NCI-H774 (cell line): ENCODE measurements at places on chromosomes 2 and 18.

GRCh38 chr2:98761267-98761781 lies 30.4 kb upstream of the MGAT4A start:
- DNase-seq, result no peak

GRCh38 chr18:57744211-57744694 lies 58.9 kb downstream of the ATP8B1 start:
- DNase-seq, result peak; percentile 40

GRCh38 chr18:53772293-53772692 lies 452.2 kb downstream of the MBD2 start:
- DNase-seq, result no peak

DNA sequence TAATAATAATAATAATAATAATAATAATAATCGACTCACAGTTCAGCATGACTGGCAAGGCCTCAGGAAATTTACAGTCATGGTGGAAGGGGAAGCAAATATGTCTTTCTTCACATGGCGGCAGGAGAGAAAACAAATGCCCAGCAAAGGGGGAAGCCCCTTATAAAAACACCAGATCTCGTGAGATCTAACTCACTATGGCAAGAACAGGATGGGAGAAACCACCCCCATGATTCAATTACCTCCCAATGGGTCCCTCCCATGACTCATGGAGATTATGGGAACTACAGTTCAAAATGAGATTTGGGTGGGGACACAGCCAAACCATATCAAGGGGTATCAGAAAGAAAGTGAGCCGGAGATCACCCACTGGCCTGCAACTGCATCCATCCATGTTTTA lies 40.5 kb upstream of the PAPOLG start:
- no peak for DNase-seq

DNA sequence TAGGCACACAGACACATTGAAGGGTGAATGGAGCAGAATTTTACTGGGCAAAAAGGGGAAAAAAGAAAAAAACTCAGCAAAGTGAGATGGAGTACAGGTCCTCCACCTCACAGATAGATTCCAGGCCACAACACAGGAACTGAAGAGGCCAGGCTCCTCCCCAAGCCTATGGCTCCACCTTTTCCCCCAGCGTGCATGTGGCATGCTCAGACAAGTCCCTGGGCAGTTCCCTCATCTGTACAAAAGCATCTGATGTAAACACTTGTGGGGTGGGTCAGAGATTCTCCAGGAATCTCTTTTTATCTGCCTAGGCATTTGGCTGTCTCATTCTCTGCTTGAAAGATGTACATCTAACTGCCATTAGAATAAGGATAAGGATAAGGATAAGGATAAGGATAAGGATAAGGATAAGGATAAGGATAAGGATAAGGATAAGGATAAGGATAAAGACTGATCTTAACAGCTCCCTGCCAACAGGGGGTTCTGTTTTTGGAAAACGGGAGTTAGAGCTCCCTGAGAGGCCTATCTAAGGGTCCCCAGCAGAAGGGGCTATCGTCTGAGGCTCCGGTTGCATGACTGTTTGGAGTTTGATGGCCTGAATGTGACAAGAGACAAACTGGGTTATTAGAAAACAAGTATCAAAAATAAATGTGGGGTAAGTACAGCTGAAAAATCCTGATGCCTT lies 17.2 kb upstream of the ASXL3 start:
- no peak for DNase-seq

- no peak for DNase-seq
Measured at GRCh38 chr2:201621293-201621999, 21.9 kb downstream of the TMEM237 start.

- no peak for DNase-seq
Measured at GRCh38 chr2:13923823-13924222, 708.7 kb upstream of the LRATD1 start.

GRCh38 chr2:237760506-237761502 lies 37.8 kb upstream of the RBM44 start:
- no peak for DNase-seq

GRCh38 chr2:122639176-122639575 lies 883.7 kb downstream of the TSN start:
- DNase-seq, result no peak

- DNase-seq, result no peak
Measured at GRCh38 chr18:29028560-29028959, 851.6 kb upstream of the CDH2 start.

DNA sequence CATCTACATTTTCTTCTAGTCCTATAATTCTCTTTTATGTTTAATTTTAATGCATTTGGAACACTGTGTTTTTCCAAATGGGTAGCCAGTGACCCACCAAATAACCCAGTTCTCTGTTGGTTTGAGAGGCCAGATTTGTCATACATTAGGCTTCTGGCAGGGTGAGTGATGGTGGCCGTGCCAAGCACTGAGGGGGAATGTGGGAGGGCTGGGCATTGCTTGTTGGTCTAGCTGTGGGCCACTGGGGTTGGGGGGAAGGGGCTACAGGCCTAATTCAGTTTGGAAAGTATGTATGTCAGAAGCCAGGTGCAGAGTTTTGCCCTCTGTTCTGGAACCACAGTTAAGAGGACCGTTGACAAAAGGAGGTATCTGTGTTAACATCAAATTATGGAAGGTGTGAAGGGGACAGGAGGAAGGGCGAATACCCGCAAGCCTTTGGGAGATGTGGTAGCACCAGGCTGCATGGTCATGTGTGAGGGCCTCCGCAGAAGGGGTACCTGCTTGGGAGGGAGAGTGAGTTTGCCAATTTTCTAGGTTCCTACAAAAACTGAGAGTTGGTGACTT lies 38.1 kb upstream of the SCLY start:
- DNase-seq, result no peak

DNA sequence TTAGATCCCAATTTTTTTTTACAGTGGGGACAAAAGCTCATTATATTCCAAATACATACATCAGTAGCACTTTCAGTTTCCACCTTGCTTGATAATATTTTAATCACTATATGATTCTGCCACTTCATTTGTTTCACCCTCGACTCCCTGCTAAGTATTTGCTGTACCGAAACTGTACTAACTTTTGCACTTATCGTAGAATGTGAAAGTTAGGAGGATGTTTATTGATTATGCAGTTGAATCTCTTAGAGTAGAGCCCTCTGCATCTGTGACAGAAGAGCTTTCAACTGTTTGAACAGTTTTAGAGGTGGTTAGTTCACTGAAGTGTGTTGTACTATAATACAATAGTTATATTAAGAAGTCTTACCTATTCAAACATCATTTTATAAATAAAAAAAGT lies 20.8 kb downstream of the NCOA1 start:
- no peak for DNase-seq

DNA sequence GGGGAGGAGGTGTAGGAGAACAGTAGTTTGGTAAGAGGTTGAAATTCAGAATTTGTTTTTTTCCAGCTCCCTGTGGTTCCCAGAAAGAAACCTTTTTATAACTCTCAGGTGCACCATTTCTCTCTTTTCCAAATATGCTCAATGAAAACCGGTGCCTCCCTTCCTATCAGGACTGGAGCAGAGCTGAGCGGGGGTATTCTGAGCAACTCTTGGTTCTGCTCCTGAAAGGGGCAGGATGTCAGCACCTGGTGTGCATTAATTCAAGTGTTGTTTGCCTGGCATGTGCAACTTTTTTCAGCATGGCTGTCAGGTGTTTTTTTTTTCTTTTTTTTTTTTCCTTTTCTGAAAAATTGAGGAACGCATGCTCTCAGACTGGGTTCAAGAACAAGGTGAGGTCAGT lies 74.1 kb downstream of the MAPK4 start:
- no peak for DNase-seq

GRCh38 chr2:23705771-23706612 lies 220.9 kb downstream of the ATAD2B start:
- DNase-seq, result no peak

DNA sequence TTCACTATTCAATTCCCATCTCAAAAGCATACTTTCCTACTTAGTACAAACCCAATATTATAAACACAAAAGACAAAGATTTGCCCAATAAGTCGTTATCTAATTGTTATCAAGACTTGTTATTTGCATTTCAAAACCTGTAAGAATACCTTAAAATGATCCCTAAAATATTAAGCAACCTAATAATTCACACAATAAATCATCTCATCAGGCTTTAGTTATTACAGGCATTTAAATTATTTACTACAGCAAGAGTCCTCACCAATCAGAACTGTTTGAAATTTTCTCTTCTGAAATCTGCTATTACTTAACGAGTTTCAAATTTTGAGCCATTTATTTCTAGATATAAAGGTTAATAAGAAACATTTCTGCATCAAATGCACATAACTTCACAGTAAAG lies 1.6 kb downstream of the CCDC88A start:
- no peak for DNase-seq

DNA sequence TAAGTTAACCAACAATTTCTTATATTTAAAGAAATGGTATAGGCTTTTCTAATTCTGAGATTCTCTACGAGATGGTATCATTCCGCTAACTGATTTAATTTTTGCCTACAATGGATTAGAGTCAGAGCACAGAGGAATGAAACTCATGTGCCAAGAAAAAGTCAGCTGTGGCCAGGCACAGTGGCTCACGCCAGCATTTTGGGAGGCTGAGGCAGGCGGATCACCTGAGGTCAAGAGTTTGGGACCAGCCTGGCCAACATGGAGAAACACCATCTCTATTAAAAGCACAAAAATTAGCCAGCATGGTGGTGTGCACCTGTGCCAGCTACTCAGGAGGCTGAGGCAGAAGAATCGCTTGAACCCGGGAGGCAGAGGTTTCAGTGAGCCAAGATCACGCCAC lies 17.0 kb upstream of the TTN start:
- no peak for DNase-seq

GRCh38 chr2:229050133-229050532 lies 221.0 kb downstream of the PID1 start:
- DNase-seq, result no peak

DNA sequence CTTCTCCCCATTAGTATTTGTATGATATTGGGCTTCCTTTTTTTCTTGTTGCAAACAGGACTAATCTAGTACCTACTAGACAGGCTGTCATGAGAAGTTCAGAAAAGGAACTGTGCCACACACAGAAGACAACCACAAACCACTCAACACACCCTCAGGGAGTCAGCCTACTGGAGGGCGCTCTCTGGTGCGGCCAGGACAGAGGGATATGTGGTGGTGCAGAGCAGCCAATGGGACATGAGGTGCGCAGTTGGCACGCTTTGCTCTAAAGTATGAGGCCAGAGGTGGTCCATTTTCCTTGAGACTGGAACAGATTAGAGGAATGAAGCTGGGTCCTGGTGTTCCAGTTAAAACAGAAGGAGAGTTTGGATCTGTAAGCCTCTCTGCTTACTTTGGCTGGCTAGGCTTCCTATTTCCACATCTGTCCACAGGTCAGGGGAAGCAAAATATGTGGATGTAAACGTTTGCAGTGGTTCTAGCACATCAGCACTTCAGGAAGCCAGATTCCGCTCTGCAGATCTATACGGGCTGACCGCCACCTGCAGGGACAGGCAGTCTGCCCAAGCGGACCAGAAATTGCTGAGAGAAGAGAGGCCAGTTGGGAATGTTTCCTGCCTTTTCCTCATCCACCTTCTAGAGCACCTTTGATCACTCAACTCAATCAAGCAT lies 114.1 kb downstream of the GFPT1 start:
- no peak for DNase-seq

- no peak for DNase-seq
Measured at GRCh38 chr2:204177251-204177976, 240.9 kb downstream of the ICOS start.

DNA sequence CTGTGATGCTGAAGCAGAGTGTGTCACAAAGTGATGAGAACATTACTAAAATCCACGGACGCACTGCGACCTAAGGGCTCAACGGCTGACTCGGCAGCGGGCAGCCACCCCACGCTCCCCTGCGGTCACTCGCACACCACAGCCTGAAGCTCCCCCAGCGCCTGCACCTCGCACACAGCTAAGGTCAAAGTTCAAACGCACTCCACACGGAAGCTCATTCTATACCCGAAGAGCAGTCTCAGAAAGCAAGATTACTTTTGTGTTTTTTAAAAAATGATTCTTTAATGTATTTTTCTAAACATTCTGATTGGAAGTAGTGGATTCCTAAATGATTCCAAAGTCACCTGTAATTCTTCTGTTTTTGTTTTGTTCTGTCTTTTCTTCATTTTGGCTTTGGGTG lies 21.7 kb downstream of the ASPRV1 start:
- DNase-seq, result no peak

DNA sequence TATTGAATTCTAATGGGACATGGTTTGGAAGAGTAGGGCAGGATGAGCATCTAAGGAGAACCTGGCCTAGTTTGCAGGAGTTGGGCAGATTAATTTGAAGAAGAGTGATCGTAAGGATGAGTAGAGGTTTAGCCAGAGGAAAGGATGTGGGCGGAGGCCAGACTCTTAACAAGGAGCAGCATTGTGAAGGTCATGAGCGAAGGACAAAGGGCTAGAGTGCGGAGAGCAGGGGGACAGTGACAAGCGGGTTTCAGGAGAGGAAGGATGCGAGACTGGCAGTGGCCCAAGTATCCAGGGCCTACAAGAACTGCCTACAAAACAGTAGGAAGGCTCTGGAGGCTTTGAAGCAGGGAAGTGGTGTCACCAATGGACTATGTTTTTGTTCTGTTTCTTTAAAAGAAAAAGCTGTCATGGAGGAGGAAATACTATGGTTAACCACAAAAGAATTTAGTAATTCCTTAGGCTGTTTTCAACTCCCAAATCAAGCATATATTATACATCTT lies 20.1 kb downstream of the SLC66A3 start:
- no peak for DNase-seq

- DNase-seq, result no peak
Measured at GRCh38 chr2:219570924-219571310, 422 bp downstream of the OBSL1 start.

DNA sequence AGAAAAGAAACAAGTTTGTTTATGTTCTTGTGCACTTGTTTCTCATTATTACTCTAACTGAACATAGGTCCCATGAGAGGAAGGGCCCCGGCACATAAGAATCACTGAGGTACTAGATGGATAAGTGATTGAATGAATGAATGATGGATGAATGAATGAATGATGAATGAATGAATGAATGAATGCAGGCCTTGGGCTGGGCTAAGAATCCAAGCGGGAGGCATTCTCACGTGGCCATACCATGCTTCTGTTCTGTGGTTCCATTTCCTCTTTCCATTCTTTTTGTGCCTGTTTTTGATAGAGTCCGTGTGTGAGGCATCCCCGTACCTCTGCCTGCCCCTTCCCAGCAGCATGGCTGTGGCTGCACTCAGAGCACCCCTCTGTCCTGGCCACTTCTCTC lies 94.8 kb downstream of the SH3BP4 start:
- no peak for DNase-seq

GRCh38 chr18:22109535-22109934 lies 59.9 kb upstream of the GATA6 start:
- no peak for DNase-seq

- no peak for DNase-seq
Measured at GRCh38 chr2:49940626-49941025, 786.3 kb upstream of the FSHR start.

DNA sequence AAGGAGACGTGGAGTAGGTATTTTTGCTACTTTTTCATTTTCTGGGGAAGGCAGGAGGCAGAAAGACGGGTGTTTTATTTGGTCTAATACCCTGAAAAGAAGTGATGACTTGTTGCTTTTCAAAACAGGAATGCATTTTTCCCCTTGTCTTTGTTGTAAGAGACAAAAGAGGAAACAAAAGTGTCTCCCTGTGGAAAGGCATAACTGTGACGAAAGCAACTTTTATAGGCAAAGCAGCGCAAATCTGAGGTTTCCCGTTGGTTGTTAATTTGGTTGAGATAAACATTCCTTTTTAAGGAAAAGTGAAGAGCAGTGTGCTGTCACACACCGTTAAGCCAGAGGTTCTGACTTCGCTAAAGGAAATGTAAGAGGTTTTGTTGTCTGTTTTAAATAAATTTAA lies 3.4 kb downstream of the FZD7 start:
- DNase-seq, result no peak
